ENCODE measurements at places on chromosomes 7 and 10.

- no peak for DNase-seq
Measured at GRCh38 chr7:142602756-142603155, 146.5 kb upstream of the PRSS1 start.

GRCh38 chr10:17115683-17116082 is 13.9 kb downstream of the CUBN start:
- DNase-seq = peak; percentile 44

GRCh38 chr10:71360735-71361134 is 36.0 kb upstream of the CDH23 start:
- no peak for DNase-seq

DNA sequence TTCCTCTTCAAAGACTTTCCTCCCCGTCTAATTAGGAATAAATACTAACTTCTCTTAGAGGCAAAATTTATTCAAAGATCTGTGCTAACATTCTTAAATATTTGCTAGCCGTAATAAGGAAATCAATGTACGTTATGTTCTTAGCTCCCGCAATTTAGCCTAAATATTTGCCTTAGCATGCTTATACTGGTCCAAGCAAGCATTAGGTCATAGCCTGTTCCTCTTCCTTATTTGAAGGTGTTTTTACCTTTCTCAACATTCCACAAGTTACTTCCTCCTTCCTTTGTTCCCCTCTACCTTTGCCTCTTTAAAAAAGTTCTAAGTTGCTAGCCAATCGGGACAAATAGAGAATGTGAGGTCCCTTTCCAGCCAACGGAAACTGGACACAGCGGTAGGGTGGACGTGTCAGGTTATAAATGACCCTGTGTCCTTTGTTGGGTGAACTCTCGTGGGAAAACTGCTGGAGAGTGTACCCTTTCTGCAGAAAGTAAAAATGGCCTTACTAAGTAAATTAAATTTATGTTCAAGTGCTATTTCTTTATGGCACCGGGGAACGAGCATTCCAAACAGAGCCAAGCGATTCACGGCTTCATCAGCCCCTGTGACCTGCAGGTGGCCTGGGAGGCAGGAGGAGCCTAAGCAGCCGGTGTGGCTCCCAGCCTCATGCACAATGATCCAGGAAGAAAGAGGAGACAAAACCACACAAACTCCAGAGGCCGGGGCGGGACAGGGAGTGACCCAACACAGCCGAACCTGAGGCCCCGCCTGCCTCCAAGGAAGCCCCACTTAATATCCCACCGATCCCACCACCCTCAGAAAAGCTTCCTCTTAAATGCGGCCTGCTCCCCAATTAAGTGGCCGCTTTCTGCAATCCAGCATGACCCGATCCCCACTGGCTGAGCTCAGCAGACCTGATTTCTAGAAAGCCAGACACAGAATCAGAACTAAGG is 67.0 kb downstream of the ZRANB1 start:
- DNase-seq = no peak

GRCh38 chr7:98909487-98909886 is 31.2 kb downstream of the TRRAP start:
- no peak for DNase-seq

GRCh38 chr10:118584181-118584954 is 11.1 kb downstream of the PRLHR start:
- DNase-seq = peak; percentile 78

DNA sequence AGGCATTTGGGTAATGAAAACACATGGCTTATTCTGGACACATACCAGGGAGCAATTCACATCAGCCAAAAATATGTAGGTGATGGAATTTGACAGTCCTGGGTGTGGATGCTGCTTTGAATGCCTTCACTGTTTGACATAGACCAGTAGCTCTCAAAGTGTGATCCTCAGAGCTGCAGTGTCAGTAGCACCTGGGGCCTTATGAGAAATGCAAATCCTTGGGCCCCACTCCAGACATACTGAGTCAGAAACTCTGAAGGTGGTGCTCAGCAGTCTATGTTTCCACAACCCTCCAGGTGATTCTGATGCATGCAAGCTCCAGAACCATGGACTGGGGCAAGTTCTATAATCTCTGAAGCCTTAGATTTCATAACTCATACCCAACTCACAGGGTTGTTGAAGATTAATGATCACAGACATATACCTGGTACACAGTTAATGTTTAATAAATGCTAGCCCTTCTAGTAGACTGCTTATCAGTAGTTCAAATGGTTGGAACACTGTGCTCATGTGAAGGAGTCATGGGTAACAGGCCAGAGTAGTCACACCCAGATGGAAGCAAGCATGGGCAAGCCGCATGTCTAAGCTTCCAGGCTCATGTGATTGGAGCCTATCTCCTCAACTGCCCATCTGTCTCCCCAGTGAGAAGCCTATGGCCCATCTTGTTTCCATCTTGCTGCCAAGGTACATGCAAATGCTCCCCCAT is 715.7 kb downstream of the GRID1 start:
- no peak for DNase-seq

DNA sequence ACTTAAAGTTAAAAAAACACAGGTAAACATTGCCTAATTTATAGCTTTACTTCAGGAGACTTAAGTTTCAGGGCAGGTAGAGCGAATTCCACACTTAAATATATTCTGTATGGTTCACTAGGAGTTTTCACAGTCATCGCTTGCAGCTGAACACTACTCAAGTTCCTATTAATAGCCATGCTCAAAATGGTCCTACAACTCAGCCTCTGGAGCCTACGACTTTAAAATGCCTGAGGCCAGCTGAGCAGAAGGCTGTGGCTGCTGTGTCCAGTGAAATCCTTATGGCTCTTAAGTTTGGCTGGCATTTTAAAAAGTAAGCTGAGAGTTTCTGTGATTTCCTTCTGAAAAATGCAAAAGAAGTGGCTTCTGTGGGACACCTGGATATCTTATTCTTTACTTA is 105.4 kb upstream of the GLI3 start:
- no peak for DNase-seq

- peak; percentile 56 for DNase-seq
Measured at GRCh38 chr10:113610631-113611601, 52.9 kb downstream of the NRAP start.

DNA sequence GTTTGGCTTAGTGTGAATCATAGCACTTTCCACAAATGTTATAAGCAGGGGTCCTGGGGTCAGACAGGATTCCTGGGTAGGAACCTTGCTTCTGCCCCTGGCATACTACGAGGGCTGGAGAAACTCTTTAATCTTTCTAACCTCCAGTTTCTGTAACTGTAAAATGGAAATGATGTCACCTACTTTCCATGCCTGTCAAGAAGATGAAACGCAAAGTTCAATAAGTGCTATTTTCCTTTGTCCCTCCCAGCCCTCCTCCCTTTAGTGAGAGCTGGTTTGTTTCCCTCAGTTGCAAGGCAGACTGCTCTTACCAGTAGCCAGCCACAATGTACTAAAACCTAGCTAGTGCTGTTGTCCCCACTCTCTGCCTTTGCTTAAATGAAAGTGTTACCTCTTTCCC is 117.1 kb upstream of the HPS1 start:
- DNase-seq = no peak

- DNase-seq = no peak
Measured at GRCh38 chr10:77593771-77594470, 43.7 kb downstream of the KCNMA1 start.

GRCh38 chr7:3683546-3684539 is 382.8 kb downstream of the SDK1 start:
- no peak for DNase-seq

DNA sequence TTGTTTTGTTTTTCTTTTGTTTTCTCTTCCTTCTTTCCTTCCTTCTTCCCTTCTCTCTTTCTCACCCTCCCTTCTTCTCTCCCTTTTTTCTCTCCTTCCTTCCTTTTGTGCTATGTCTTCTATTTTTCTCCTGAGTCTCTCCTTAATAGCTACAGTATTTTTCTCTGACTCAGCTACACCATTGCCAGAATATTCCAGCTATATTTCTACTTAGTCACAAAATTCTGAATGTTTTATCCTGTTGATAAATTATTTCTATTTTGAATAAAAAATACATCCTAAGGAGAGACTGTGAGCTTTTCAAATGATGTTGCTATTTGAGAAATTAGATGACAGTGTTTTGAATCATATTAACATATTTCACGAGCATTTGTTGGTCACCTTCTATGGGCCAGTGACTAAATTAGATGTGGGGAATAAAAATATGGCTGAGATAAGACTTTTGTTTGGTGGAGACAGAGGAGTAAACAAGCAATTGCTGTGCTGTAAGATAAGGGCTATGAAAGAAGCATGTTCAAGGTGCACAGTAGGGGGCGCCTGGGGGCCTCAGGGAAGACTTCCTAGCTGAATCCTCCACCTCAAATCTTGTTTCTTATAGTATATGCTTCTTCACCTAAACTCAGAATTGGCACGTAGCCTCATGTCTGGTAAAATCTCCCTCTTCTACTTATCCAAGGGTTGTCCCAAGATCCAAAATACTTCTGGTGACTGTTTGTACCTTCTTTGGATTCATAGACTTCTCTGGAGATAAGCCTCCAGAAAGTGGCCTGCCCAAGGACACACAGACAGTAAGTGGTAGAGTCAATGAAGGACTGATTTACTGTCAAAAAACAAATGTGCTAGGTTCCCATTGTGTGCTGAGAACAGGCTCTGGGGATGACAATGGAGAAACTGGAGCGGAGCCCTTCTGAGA is 115.5 kb upstream of the CREB5 start:
- peak; percentile 52 for DNase-seq

DNA sequence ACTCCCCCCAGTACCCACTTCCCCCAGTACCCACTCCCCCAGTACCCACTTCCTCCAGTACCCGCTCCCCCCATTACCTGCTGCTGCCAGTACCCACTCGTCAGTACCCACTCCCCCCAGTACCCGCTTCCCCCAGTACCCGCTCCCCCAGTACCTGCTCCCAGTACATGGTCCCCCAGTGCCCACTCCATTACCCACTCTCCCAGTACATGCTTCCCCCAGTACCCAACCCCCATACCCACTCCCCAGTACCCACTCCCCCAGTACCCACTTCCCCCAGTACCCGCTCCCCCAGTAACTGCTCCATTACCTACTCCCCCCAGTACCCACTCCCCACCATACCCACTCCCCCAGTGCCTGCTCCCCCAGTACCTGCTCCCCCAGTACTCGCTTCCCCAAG is 550.6 kb downstream of the DNAJB6 start:
- no peak for DNase-seq

GRCh38 chr7:50317221-50317678 is 12.7 kb downstream of the IKZF1 start:
- no peak for DNase-seq

- peak; percentile 50 for DNase-seq
Measured at GRCh38 chr7:133355325-133355708, 102.4 kb downstream of the EXOC4 start.

DNA sequence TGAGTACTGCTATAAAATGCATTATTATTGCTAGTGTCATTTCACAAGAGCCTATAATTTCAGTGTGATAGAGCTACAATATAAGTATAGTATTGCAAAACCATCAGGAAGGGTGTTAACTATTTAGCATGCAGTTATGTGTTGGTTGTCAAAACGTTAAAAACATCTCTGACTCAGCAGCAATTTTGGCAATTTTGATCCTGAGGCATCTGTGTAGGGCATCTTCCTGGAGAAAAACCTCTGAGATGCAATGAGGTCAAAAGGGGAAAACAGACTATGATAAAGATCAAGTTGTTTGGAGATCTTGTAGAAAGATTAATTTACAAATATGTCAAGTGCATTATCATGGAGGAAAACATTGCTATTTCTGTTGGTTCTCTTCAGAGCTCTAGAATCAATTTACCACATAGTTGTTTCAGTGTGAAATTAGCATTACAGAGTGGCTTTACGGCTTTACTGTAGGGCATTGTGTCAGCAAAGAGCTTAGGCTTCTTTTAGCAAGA is 5.3 kb downstream of the CFTR start:
- no peak for DNase-seq

DNA sequence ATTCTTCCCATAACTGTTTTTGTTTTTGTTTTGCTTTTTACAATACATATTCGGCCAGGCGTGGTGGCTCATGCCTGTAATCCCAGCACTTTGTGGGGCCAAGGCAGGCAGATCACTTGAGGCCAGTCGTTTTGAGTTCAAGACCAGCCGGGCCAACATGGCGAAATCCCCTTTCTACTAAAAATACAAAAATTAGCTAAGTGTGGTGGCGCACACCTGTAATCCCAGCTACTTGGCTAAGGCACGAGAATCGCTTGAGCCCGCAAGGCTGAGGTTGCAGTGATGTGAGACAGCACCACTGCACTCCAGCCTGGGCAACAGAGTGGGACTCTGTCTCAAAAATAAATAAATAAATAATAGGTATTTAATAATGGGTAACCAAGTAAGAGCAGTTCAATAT is 2.3 kb downstream of the TM9SF3 start:
- DNase-seq = no peak

DNA sequence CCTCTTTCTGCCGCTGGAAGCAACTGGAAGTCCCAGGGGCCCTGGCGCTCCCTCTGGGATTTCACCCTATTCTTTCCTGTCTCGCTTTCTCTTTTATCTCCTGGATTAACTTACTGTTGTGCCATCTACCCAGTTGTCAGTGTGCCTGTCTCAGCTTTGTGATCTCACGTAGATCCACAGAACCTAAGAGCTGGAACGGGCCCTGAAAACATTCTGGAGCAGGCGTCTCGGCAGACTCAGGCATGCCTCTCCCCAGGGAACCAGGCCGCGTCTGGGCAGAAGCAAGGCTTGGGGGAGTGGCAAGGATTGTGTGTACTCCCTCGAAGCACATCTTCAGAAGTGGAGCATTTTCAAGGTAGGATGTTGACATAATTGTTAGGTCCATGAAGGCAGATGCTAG is 87.2 kb downstream of the KCNMA1 start:
- no peak for DNase-seq

GRCh38 chr7:35415411-35415822 is 161.5 kb upstream of the TBX20 start:
- no peak for DNase-seq

DNA sequence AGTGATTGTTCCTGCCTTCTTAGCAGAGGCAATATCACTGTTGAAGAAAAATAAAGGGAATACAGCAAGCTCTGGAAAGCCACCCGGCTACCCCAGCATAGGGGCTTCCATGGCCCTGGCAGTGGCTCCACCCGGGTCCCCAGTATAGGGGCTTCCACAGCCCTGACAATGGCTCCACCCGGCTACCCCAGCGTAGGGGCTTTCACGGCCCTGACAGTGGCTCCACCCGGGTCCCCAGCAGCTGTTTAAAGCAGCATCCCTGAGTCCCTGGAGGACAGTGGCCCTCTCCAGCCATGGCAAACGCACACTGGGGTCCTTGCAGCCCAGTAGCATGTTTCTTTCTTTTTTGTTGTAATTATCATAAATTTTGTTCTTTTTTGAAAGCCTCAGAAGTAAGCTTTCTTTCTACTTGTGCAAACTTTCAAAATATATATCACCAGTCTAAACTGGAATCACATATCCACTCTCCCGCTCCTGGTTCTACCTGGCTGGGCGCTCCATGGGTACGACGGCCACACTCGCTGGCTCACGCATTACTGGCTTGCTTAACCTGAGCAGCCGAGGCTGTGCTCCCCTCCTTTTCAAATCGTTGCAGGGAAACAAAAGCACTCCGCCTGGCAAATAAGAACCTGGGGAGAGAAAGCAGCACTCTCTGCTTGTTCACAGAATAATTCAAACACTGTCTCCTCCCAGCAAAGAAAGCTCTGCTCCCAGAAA is 62.1 kb downstream of the TCERG1L start:
- DNase-seq = no peak

GRCh38 chr7:149846436-149847046 is 8.4 kb downstream of the ZNF862 start:
- DNase-seq = no peak

GRCh38 chr7:117227091-117227490 is 95.8 kb downstream of the WNT2 start:
- DNase-seq = no peak

Measured in astrocyte of the hippocampus (primary cell).